HuH-7 (cell line): ENCODE measurements at places on chromosomes 3 and 15.
A peak's percentile ranks its signal among the peaks of the same experiment; 100 is the strongest.

- DNase-seq: no peak
These were observed 297.5 kb downstream of the UACA start for GRCh38 chr15:70465812-70466211.

DNA sequence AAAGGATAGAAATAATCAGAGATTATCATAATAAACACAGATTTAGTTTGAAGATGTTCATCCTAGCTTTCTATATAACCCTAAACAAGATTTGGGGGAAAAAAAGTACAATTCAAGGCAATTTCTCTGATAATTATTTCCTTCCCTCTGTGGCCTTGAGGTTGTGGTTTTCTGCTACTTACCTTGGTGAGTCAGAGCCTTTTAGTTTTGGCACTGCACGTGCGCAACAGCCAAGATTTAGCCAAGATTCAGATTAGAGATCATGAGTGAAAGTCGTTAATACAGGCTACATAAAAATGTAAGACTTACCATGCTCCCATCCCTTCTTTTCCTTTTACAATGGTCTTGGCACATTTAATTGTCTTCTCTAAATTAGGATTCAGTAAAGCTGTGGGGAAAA, 6.7 kb downstream of the LYZL4 start:
- DNase-seq: no peak

GRCh38 chr3:27708250-27708649, 13.9 kb downstream of the EOMES start:
- no peak for DNase-seq

- DNase-seq: no peak
These were observed 52.2 kb upstream of the CCR4 start for GRCh38 chr3:32899265-32899664.

GRCh38 chr3:128804017-128804810, 75.2 kb upstream of the ACAD9 start:
- no peak for DNase-seq

DNA sequence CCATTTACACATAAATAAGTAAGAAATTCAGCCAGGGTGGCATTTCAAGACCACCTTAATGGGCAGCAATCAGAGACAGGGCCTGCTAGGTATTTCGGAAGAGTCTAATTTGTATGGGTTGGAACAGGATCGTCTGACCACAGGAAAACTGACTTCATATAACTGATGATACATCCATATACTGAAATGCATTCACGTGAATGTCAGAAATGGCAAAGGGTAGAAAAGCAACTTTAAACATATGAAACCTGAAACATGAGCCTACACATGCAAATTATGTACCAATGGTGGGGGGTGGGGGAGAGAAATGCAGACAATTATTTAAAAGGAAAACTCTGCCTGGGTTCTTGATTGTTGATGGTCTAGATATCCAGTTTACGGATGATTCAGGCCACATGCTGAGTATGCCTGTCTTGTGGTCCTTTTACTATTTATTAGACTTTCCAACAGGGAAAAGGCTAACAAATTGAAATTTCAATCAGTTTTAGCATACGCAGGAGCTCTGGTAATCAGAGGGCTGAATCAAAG, 582.2 kb downstream of the FOXP1 start:
- no peak for DNase-seq

DNA sequence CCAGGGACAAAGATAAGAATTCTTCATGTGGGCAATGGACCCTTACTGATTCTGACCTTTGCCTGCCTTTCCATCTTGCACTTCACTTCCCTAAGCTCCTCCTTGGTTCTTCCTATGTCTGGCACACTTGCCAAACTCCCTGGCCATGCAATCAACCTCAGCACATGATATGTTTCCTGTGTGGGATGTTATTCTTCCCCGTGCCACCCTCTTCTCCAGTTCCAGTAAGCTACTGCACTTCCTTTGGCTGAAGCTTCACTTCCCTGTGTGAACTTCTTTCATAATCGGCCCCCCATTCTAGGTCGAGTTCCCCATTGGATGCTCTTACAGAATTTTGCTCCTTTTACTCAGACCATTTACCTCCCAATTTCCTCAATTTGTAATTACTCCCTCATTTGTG, 10.7 kb upstream of the TASOR start:
- no peak for DNase-seq

DNA sequence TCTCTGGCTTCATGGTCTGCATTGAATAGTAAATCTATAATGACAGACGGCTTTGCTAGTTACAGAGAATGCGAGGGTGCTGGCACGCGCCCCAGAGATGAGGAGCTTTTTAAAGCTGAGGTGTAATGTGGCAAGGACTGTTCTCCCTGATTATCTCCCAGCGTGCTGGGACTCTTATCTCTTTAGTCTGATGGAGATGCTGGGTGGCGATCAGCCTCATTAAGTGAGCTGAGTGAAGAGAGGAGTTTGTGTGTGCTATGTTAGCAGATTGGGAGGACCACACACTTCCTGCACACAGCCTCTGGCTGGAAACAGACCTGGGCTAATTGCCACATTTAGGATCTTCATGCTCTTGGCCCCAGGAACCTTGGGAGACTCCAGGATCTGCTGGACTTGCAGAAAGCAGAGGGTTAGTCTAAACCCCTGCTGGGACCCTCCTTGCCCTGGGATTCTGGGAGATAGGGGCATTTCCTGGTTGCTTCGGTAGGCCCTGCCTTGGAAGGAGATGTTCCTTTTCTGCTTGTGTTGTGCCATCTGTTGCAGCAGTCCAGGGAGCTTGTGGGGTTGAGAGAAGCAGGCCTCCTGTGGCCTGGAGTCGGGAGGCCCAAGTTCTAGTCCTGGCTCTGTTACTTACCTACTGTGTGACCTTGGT, 15.0 kb downstream of the PDIA5 start:
- no peak for DNase-seq

DNA sequence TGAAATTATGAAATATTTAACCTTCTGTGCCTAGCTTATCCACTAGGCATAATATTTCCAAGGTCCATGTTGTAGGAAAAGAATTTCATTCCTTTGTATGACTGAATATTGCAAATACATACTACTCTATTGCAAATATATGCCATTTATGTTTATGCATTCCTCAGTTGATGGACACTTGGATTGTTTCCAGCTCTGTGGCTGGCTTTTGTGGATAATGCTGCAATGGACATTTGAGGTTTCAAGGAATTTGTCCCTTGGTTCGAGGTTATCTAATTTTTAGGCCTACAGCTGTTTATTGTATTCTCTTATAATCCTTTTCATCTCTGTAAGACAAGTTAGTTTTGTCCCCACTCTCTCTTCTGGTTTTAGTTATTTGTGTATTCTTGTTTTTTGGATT, 7.7 kb upstream of the AADACL2 start:
- DNase-seq: no peak

DNA sequence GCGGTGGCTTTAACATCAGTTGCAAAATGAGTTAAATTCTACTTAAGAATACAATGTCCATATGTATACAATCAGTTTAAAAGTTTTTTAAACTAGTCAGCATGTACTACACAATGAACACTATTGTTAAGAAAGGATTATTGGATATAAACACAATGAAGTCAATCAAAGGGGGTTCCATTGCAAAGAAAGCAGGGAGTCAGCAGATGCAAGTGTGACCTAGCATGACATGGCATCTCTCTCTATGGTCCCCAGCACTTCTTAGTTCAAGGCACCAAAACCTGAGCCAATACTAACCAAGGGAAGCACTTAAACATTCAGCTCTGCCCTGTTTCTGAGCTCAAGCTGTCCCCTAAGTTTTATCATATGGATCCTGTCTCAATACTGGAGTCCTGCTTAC, 17.0 kb downstream of the KLHL6 start:
- no peak for DNase-seq

GRCh38 chr15:48861813-48862431, 16.0 kb upstream of the EID1 start:
- peak; percentile 27 for DNase-seq

DNA sequence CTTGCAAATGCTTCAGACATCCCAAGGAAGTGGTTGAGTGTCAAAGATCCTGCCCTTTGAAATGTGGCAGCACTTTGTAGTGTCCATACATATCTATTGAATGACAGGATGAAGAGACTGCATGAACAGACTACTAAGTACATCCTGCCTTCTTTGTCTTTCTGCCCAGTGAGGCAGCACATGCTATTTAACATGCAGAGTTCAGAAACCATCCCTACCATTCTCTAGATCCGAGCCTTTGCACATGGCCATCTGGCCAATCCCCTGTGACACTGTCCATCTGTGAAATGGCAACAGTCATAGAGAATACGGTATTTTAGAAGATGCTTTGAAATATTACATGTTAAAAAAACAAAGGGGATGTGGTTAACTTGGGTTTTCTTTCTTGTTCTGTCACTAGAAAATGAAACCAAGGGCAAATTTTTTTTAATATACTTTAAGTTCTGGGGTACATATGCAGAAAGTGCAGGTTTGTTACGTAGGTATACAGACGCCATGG, 519.6 kb downstream of the NTRK3 start:
- DNase-seq: no peak

DNA sequence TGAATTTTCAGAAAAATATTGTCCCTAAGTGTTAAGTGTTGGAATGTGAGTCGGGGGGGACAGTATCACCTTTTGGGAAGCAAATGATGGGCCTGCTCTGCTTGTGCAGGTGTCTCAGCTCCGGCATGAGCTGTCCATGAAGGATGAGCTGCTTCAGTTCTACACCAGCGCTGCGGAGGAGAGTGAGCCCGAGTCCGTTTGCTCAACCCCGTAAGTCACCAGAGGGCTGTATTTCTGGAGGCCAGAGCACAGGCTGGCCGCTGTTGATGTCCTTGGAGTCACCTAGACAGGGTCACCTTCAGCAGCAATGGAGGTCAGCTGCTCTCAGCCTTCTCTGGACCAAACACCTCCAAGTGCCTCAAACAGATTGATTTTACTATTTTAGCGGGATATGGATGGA, 78.0 kb downstream of the CCK start:
- DNase-seq: no peak

DNA sequence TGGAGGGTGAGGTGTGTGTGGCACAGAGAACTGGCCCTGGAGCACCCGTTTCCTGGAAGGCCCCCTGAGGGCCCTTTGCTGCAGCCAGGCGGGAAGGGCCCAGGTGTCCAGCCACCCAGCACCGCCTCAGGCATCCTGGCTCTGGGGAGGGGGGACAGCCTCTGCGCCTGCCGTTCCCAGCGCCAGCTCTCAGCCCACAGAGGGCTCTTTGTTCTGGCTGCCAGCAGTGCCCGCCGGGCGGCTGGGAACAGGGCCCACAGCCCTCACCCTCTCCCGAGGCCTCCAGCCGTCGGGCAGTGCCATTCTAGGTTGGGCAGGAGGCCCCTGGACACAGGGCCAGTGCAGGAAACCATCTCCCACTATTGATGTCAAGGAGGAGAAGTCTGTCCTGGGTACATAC, 8.3 kb downstream of the SLC38A3 start:
- no peak for DNase-seq

DNA sequence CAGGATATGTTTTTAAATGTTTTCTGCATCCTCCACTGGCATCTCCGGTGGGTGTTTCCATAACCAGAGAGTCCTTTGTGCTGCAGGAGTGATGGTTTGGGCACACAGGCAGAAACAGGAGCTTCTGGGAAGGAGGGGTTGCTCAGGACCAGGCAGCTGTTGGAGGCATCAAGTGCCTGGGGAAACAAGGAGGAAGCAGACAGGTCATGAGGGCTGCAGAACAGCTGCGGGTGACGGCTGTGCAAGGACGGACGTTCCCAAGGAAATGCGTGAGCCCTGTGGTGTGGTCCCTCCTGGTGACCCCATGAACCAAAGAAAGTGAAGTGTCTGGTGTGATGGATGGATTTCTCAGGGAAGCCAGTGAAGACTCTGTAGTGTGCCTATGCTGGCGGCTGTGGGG, 61.2 kb upstream of the TNFAIP8L3 start:
- no peak for DNase-seq

GRCh38 chr3:100047455-100048141, 66.7 kb downstream of the FILIP1L start:
- no peak for DNase-seq

- DNase-seq: no peak
These were observed 883.5 kb downstream of the IGSF11 start for GRCh38 chr3:118151164-118151563.

- DNase-seq: no peak
These were observed 55.0 kb upstream of the RPL32 start for GRCh38 chr3:12896063-12896985.

DNA sequence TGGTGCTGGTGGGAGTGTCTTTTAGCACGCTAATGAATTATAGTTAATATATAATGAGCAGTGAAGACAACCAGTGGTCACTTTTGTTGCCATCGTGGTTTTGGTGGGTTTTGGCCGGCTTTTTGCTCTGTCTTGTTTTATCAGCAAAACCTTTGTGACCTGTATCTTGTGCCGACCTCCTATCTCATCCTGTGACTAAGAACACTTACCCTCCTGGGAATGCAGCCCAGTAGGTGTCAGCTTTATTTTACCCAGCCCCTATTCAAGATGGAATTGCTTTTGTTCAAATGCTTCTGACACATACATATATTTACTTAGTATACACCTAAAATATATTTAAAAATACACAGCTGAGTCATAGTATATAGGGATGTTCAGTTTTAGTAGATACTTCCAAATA, 770.3 kb downstream of the PDCD6IP start:
- DNase-seq: no peak

DNA sequence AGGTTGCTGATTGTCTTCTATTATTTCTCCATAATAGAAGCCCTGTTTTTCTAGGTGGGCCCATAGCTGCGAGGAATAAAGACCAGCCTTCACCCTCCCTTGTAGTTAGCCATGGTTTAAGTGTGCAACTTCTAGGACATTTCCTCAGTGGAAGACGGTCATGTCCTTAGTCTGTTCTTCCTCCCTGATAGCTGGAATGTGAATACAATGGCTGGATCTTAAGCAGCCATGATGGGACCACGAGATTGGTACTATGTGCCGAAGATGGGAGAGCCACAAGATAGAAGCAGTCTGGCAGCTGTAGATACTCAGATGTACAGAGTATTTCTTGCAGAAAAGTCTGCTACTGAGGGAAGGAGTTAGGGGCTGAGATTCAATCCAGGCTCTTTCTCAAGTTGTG, 152.9 kb downstream of the PTPRG start:
- no peak for DNase-seq

GRCh38 chr3:28726840-28727239, 378.2 kb upstream of the AZI2 start:
- peak; percentile 51 for DNase-seq

GRCh38 chr3:21328711-21329390, 422.2 kb downstream of the ZNF385D start:
- no peak for DNase-seq

GRCh38 chr15:29670266-29670665, 152.0 kb downstream of the TJP1 start:
- no peak for DNase-seq
